ENCODE measurements at places on chromosomes 7 and 10.
A peak's percentile ranks its signal among the peaks of the same experiment; 100 is the strongest.

GRCh38 chr10:28367929-28368484 is 65.1 kb upstream of the MPP7 start:
- no peak for DNase-seq

DNA sequence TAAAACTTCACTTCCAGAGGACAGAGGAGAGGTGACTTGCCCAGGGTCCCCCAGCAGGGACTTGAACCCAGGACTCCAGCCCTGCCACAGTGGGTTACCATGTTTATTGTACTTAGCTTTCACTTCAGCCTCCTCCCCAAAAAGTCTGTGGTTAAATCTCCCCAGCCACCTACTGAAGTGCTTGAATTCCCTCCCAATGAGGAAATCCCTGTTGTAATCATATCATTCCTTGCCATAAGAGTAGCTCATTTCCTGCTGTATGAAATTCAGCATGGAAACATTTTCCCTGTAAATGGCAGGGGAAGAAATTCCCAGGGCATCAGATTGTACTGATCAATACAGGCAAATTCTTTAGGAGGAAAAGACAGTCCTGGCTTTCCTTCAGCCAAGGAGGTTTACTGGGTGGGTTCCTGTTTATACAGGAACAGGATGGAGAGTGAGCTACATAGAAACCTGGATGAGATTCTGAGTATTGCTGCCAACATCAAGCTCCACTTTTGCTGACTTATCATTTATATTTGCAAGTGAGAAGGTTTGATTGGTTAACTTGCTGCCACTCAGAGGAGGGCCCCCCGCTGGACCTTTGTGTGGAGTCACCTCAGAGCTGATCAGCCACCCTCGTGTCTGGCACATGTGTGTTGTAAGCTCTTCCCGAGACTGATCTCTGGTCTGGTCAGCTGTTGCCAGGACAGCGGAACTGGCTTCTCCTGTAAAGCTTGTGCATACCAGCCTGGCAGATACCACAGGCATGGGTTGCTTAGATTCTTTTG is 16.4 kb upstream of the PDZD8 start:
- no peak for DNase-seq

DNA sequence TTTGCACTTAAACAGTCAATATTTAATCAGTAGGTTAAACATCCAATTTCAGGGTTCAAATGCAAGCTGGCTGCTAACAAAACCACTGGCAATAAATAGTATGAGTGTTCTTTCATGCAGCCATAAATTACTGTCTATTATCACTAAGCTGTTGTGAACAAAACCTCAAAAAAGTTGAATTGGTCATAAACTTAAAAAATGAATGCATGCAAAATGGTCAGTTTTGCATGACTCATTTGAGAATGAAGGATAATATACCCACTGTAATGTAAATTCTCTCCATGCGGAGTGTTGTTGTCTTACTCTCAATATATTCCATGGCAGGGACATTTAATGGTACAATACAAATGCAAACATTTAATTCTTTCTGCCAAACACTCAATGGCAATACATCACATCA is 226.4 kb downstream of the MAGI2 start:
- DNase-seq: no peak

DNA sequence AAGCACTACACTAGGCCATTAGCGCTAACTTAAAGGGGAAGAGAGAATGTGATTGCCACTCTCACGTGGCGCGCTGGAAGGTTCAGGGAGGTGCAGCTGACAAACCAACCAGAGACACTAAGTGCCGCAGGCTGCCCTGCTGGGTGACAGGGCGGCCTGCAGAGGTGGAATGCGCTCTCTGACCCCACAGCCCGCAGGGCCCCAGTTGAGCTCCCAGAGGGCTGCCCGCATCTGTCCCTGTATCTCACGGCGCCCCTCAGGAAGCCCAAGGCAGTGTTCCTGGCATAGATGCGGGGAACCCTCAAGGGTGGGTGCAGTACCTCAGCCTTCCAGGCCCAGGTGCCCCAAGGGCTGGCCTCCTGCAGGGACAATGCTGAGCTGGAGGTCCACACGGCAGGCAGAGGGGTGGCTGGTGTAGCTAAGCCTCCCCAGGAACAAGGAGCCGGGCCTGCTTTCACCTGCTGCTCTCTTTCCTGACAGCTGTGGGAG is 66.6 kb downstream of the CALML3 start:
- no peak for DNase-seq

DNA sequence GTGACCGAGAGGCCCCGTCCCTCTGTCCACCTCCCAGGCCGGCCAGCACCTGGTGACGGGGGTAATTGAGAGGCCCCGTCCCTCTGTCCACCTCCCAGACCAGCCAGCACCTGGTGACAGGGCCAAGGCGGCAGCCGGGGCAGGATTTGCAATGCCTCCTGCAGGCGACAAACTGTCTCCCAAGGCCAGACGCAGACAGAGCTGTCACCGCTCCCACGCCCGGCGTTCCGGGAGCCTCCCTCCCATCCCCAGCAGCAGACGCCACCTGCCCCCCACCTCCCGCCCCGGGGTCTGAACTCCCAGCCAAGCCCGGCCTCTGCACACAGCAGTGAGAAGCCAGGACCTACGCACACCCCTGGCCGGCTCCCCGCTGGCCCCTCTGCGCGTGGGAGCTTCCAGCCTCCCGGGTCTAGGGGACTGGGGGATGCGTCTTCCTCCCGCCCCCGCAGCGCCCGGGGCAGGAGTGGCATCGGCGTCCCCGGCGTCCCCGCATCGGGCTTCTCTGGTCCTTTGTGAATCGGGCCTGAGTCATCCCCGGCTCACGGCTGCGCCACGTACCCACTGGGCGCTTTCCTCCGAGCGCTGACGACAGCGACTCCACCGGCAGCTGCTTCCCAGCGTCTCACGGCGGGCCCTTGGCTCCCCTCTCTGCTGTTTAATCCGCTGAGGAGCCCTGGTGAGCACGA is 95.1 kb upstream of the DIP2C start:
- DNase-seq: peak; percentile 80

GRCh38 chr10:111316722-111317212 is 239.9 kb downstream of the ADRA2A start:
- no peak for DNase-seq

- no peak for DNase-seq
Measured at GRCh38 chr10:101221549-101221948, 7.7 kb downstream of the LBX1 start.

- DNase-seq: peak; percentile 11
Measured at GRCh38 chr10:33334805-33335550, 511 bp upstream of the NRP1 start.
